ENCODE measurements at places on chromosomes 6 and 20.

GRCh38 chr6:117079951-117080350 is 185.4 kb upstream of the VGLL2 start:
- DNase-seq: no peak

DNA sequence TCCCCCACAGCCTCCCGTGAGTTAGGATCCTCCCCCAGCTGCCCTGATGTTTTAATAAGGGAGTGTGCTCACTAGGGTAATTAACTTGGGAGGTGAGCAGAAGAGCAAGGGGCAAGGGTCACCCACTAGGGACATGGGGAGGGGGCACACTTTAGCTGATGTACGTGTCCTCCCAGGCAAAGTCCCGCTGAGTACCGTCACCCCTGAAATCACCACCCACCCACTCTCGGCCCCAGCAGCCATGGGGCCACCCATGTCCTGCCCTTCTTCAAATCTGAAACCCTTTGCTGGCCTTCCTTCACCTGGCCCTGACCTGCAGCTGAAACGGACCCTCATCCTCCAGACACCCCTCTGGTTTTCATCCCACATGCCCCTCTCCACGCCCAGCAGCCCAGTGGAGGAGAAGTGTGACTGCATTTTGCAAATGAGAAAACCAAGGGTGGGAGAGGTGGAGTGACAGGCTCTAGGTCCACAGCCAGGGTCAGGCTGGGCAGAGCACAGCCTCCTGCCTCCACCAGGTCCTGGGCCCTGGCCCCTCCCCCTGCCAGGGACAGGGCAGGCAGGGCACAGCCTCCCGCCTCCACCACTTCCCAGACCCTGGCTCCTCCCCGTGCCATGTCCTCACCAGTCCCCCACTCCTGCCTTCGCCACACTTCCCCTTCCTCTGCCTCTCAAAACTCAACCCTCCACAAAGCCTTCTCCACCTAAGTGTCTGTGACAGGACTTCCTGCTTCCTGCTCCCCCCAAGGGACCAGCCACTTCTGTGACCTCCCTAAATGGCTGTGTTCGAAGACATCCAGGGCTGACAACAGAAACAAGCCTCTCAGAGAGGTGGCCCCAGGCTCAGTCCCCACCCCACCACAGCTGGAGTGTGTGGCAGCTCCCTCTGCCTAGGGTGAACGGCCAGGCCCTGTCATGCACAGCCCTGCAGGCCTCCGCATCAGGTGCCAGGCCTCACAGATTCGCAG is 15.1 kb downstream of the ACSS1 start:
- no peak for DNase-seq

GRCh38 chr6:159929819-159930218 is 39.0 kb downstream of the MAS1 start:
- peak; percentile 22 for DNase-seq

GRCh38 chr6:112193117-112193516 is 61.2 kb downstream of the LAMA4 start:
- no peak for DNase-seq

GRCh38 chr6:109516929-109517328 is 33.9 kb upstream of the ZBTB24 start:
- no peak for DNase-seq

GRCh38 chr20:14817101-14817500 is 479.7 kb upstream of the FLRT3 start:
- no peak for DNase-seq

Measured in stimulated activated CD4-positive, alpha-beta T cell treated with anti-CD3 and anti-CD28 coated beads, Interleukin-15, amount 100 ng/mL, for 1 hour (primary cell).